ENCODE measurements at places on chromosomes 6 and 20.

GRCh38 chr6:168867247-168868102 is 386.2 kb downstream of the THBS2 start:
- DNase-seq: no peak

- no peak for DNase-seq
These were observed 10.7 kb downstream of the ZNF165 start for GRCh38 chr6:28090917-28091586.

DNA sequence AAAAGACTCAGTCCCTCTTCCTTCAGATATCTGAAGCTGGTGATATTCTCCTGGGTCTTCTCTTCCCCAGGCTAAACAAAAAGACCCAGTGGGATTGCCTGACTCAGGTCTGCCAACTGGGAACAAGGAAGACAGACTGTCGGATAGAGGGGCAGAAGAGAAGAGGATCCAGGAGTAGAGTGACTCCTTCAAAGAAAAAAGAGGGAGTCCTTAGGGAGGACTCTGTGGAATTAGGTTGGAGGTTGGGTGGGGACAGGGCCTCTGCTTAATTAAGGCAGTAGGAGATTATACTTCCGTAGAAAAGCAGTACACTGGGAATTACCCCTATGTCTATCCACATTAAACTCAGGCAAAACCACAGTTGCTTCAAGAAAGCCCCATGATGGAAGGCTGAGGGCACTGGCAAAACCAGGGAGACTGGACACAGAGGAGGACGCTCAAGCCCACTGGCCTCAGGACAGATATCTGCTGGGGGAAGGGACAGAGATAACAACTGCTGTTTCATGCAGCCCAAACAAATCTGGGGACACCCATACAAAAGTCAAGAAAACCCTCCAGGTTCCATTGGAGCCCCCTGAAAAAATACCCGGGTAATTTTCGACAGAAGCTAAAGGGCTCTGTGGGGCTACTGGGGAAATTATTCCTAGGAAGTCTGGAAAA is 5.7 kb downstream of the BCL2L1 start:
- peak; percentile 45 for DNase-seq

DNA sequence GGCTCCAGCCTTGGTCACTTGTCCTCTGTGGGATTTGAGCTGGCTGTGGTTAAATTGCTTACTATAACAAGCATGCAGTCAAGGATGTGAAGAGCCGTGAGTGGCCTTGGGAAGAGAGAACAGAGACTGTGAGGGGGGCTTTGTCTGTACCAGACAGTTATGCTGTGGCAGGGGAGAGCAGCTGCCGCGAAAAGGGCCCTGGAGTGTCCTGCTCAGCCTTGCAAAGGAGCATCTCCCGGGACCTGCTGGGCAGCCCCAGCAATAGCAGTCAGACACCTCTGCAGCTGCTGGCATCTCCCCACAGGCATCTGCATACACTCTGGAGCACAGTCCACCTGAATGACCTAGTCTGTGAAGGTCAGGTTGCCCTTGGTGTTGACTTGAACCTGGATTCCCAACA is 6.3 kb downstream of the EBF4 start:
- DNase-seq: no peak

DNA sequence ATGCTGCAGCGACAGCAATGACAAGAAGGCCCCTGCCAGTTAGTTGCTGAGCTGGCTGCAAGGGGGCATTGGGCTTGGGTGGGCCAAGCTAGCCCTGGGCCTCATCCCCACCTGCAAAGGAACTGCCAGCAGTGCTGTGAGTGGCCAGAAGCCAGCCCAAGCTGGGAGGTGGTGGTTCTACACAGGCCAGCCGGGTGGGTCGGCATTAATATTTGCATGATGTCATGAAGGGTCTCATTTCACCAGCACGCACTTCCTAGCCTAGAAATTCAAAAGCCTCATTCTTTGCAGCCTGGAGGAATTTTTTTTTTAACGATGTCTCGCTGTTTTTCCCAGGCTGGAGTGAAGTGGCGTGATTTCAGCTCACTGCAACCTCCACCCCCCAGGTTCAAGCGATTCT is 62.0 kb downstream of the IYD start:
- no peak for DNase-seq

DNA sequence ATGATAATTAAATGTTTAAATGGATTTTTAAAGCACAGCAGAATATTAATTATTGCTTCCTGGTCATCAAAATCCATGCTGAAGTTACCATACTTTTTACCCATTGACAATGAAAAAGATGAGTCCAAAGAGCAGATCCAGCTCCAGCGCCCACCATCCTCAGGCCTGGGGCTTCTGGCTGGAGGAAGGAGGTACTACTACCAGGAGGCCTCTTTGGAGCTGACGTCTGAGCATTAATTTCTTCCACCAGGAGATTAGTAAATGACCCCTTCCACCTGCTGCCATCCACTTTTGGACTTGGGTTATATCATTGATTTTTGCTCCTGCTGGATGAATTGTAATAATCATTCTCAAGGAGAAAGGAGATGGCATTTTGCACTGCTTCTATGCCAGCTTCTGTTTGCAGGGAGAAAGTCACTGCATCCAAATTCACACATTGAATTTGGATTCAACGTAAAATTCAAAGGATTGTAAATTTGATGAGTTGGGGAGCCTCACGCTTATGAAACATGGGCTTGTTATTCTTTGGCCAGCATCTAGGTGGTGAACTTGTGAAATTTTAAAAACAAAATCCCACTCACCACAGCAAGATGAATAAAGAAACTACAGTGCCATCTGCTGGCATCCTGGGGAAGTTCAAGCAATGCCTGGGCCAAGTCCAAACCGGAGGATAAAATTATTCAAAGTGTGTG is 121.8 kb downstream of the SASH1 start:
- DNase-seq: peak; percentile 81

- DNase-seq: no peak
These were observed 29.1 kb downstream of the MYH7B start for GRCh38 chr20:34984756-34985261.

DNA sequence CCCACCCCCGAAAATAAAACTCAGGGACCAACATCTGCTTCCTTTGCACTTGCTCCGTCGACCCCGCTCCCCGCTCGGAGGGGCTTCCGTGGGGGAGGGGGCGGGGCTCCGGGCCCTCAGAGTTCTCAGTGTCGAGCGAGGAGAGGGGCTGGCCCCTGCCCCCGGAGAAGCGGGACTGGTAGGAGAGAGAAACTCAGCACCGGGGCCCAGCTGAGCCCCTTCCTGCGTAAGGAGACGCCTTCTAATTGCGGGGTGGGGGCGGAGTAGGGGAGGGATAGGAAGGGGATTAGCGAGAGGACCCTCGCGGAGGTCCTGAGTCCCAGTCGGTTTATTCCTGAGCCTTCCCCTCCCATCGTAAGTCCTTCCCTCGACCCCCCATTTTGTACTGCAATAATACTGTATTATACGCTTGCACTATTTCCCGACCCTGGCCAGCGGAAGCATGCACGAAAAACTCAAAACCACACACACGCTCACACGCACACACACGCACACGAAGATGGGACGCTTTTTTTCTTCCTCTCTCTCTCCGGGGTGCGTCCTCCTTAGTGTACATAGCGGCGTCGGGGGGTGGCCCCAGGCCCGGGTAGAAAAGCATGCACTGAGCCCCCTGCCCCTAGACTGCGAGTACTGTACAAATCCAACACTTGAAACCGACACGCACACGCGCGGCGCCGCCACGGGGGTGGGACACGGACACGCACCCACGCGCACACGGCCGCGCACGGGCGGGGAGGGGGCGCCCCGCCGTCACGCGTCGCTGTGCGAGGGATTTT is 22.1 kb upstream of the SLC22A7 start:
- DNase-seq: no peak

GRCh38 chr20:22402550-22402949 is 181.8 kb downstream of the FOXA2 start:
- no peak for DNase-seq

DNA sequence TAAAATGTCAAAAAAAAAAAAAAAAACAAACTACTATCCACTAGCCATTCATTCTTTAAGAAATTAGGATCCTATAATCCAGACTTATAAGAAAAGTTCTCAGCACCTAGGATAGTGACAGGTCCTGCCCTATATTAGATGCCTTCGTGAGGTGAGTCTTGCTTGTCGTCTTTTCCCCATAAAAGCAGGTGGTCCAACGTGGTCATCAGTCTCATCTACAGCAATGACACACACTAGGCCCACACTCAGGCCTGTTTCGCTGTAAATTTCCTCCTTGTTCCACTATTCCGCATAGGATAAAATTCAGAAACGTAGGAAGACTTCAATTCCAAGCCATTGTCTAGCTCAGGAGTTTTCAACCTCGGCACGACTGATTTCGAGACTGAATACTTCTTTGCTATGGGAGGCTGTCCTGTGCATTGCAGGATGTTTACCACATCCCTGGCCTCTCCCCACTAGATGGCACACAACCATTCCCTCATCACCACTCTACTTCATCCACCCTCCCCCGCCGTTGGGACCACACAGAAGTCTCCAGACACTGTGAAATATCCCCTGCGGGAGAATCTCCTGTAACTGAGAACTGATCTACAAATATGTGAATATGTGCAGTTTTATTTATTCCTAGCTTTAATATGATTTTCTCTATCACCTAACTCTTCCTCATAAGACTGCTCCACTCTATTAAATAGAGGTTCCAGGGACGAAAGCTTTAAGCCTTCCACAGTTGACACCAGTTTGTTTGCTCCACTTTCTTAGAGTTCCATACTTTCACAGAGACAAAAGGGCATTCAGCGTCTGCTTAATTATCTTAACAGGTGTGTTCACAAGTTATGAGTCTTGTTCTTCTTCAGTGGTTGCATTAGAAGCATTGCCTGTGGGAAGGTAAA is 346.3 kb downstream of the BMP2 start:
- DNase-seq: peak; percentile 38

GRCh38 chr6:39452306-39453145 is 130.0 kb upstream of the KCNK16 start:
- no peak for DNase-seq

DNA sequence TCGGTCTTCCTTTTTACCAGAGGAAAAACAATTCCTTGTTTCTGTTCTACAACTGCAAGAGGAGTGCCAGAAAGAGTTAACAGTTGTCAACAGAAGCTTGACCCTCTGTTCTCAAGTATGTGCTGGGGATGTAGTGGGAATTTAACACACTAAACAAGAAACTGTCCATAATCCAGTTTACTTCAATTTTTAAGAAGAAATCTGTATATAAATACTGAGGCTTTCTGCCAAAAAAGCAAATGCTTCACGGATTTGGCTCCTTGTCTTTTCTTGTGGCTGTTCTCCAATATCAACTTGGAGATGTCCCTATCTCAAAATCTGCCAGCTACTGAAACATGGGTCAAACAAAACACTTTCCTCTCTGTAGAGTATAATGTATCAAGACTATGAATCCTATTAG is 26.8 kb downstream of the REV3L start:
- DNase-seq: no peak

DNA sequence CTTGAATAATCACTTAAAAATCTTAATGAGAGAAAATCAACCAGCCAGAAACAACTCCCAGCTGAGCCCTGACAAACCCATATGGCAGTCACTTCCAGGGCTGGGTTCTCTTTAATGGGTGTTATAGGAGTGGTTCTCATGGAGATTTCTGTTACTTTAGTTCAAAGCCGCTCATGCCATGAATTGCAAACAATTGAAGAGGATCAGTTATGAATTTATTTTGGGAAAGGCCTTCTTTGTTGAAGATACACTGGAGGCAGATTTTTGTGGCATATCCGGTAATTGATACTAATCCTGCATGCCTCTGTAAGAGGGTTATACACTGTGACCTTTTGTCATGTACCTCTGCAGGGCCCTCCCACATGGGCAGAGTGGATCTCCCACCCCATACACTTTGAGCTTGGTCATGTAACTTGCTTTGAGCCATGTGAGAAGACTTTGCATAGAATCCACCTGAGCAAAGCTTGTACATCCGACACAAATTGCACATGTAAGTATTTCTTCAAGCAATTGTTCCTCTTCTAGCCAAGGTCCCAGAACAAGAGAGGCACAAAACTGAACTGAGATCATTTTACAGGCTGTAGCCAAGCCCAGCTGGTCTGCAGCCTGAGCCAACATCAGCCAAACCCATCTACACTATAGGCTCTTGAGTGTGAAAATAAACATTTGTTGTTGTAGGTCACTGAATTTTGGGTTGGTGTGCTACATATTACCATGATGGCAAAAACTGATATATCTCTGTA is 492.3 kb downstream of the PREX1 start:
- DNase-seq: no peak

DNA sequence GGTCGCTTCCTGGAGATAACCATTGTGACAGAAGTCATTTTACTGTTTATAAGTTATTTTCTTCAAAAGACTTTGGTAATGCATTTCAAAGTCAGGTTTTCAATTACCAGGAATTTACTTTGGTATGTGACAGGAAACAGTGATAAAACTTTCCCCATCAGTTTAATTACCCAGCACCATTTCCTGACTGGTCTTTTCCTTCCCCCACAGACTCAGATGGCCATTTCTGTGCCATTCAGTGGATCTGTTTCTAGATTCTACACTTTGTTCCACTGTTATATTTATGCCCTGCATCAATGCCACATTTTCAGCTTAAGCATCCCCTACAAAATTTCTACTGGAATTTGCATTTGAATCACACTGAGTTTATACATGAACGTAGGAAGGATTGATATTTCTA is 16.3 kb downstream of the RRBP1 start:
- DNase-seq: no peak
